ENCODE measurements at places on chromosomes 12 and 14. TPM values are rescaled to one million over a fixed set of nuclear protein-coding genes. Genes with fewer than 3 reads are reported as not detected.
A peak's percentile ranks its signal among the peaks of the same experiment; 100 is the strongest.

GRCh38 chr12:69653703-69654102 is 43.0 kb upstream of the LRRC10 start:
- no peak for DNase-seq

- no peak for DNase-seq
Observed at GRCh38 chr14:98161356-98161755, 1110.6 kb downstream of the BCL11B start.

- no peak for DNase-seq
Observed at GRCh38 chr12:58566599-58566998, 353.7 kb downstream of the LRIG3 start.

GRCh38 chr12:64099397-64099796 is 122.7 kb downstream of the KICS2 start:
- DNase-seq = no peak

DNA sequence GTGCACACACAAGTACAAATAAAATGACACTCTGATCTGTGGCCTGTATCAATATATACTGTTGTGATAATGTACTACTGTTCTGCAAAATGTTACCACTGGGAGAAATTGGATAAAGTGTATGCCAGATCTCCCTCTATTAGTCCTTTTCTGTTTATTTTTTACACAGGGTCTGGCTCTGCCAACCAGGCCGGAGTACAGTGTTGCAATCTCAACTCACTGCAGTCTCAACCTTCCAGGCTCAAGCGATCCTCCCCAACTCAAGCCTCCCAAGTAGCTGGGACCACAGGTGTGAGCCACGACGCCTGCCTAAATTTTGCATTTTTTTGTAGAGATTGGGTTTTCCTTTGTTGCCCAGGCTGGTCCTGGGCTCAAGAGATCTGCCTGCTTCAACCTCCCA is 1.9 kb downstream of the NT5DC3 start:
- DNase-seq = no peak

GRCh38 chr14:93962701-93963601 is 13.4 kb downstream of the ASB2 start:
- DNase-seq = peak; percentile 87

GRCh38 chr14:69819607-69820006 is 22.6 kb upstream of the SLC10A1 start:
- no peak for DNase-seq

DNA sequence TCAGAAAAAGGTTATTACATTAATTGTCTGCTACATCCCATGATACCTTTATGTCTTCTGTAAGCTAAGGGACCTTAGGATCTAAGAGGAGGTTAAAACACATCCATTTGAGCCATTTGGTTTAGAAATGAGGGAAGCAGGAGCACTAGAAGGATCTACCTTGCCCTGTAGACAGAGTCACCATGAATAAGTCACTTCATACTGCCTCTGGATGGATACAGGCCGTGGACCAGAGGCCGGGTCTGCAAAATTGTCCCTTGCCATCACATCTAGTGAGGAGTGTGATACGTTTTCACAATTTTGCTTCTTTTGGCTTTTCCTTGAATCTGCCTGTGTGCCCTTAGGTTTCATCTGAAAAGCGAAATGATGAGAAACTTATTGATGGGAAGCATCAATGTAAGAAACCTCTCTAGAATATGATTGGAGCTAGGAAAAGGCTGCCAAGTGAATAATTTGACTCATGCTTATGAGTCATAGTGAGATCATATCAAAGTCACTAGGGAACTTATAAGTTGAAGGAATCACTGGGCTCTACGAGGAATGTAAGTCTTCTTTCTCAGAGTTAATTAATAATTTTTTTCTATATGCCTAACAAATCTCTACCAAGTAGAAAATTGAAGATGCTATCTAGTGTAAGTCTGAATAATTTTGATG is 10.8 kb downstream of the GLRX5 start:
- no peak for DNase-seq

- DNase-seq = no peak
Observed at GRCh38 chr12:108815875-108816594, 41.3 kb downstream of the SSH1 start.

GRCh38 chr12:89166525-89166934 is 185.8 kb downstream of the DUSP6 start:
- peak; percentile 93 for DNase-seq

- no peak for DNase-seq
Observed at GRCh38 chr12:131991816-131992430, 42.2 kb downstream of the EP400 start.

DNA sequence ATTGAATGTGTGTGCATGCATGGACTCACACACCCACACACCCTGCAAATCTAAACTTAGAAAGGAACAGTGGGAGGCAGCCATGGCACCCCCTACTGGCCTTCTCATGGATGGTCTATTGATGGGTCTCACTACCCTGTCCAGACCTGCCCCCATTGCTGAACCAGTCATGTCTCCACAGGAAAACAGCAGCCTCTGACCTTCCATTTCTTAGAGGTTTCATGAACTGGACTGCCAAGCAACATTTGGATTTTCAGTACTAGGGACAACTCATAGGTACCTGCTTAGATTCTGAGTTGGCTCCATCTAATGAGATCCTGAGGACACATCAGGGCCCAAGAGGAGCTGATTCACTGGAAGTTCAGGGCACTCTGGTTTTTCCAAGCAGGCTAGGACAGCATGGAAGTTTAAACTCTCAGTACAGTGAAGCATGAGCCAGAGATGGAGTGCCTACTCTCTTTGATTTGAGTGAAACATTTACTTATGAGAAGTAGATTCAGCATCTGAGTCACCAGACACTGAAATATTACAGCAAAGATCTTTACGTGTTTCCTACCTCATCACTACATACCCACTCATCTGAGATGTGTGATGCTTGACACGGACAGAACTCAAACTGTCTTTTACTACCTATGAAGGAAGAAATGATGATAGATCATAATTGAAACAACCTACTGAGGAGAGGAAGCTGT is 98.9 kb upstream of the PLEKHG7 start:
- DNase-seq = no peak

GRCh38 chr12:72349491-72349890 is 77.3 kb downstream of the TRHDE start:
- DNase-seq = no peak

DNA sequence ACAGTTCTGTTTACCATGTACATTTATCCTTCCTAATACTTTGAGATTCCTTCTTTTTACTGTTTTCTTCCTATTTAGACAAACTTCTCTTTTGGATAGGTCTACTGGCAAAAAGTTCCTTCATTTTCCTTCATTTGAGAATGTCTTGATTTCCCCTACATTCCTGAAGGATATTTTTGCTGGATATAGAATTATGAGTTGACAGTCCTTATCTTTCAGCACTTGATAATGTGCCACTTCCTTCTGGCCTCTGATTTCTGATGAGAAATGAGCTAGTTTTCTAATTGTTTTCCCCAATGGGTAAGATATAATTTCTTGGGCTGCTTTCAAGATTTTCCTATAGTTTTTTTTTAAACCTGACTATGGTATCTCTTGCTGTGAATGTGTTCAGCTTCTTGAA is 75.6 kb downstream of the CEP83 start:
- DNase-seq = no peak

- DNase-seq = no peak
Observed at GRCh38 chr14:79369359-79370332, 841.7 kb downstream of the DIO2 start.

GRCh38 chr12:27779416-27779919 is 565 bp upstream of the KLHL42 start:
- DNase-seq = no peak

- DNase-seq = no peak
Observed at GRCh38 chr12:54631551-54631950, 3.1 kb downstream of the LACRT start.

- no peak for DNase-seq
Observed at GRCh38 chr12:118498171-118498570, 121.8 kb downstream of the SUDS3 start.

DNA sequence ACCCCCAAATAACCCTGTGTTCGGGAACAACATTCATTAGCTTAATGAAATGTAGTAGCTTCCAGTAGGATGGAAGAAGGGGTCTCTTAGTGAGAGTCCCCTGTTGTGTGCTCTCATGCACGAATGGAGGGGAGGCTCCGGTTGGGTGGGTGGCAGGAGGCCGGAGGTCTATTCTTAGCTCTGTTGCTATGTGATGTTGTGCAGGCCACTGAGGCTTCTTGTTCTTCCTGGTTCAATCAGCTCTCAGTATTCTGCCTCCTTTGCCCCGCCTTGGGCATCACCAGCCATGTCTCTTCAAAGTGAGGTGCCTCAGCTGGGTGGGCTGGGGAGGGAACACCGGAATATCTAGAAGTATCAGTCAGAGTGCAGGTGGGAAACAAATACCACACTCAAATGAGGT is 50.8 kb downstream of the KCNA1 start:
- DNase-seq = no peak

Gene RPS6KA5
- 34.6 TPM for total RNA-seq

Gene FSCB
- not detected for total RNA-seq

Gene PTPRB
- total RNA-seq = not detected

Gene OTX2
- not detected for total RNA-seq

Measured in B cell (primary cell).